Dermis lymphatic vessel endothelial cell (primary cell): ENCODE measurements at places on chromosomes 3 and 15. TPM values are rescaled to one million over a fixed set of nuclear protein-coding genes. Genes with fewer than 3 reads are reported as not detected.

Gene XIRP1
- not detected in 2 replicates for total RNA-seq

Gene CRELD1
- 32.6 and 35.7 TPM in 2 replicates for total RNA-seq

Gene MCF2L2
- 0.09 and 0.11 TPM in 2 replicates for total RNA-seq

Gene DAZL
- total RNA-seq = not detected in 2 replicates

Gene STAB1
- 199 and 423 TPM in 2 replicates for total RNA-seq

Gene MYO5A
- total RNA-seq = 33.8 and 45.3 TPM in 2 replicates

Gene CA12
- total RNA-seq = 0.60 and 0.98 TPM in 2 replicates

Gene PPP1R14D
- not detected in 2 replicates for total RNA-seq

Gene TADA3
- 22.0 and 24.7 TPM in 2 replicates for total RNA-seq

Gene FSTL1
- total RNA-seq = 162 and 170 TPM in 2 replicates

Gene SSUH2
- total RNA-seq = 0.76 and 1.2 TPM in 2 replicates

Gene KNG1
- total RNA-seq = not detected in 2 replicates

Gene DNAJA4
- 0.86 and 1.3 TPM in 2 replicates for total RNA-seq

Gene KNL1
- total RNA-seq = 3.7 and 4.5 TPM in 2 replicates

Gene SNTN
- total RNA-seq = not detected in 2 replicates
